GDM1 (cell line): ENCODE measurements at places on chromosomes 3 and 15.

DNA sequence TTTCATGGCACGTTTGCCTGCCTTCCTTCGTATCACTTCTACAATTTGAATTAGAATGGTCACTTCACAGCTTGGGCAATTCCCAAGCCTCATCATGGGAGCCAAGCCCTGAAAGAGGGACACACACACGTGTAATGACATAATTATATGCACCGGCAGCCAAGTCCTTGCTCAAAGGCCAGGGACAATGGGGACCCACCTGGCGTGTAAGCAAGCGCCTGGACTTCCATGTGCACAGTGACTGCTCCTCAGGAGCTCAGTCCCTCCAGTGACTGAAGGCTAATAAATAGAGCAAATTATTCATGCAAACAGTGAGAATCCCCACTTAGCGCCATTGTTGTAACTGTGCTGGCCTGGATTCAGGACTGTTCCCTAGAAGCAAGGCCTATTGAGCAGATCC, 115.1 kb downstream of the DNAJB8 start:
- DNase-seq: no peak

DNA sequence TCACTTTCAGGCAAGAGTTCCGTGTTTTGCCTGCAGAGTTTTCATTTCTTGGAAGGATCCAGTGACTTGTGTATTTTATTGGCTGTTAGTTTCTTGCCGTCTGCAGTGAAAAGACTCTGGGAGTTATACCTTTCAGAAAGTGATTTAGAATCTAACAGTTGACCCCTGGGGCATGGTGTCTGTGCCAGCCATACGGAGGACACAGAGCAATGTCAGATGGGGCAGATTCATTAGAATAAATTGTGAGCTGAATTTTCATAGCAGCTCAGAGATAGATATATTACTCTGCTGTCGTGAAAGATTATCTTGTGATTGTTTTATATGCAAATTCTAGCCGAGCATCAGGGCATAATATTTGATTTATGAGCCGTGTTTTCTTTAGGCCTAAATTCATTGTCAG, 131.6 kb downstream of the SV2B start:
- no peak for DNase-seq

DNA sequence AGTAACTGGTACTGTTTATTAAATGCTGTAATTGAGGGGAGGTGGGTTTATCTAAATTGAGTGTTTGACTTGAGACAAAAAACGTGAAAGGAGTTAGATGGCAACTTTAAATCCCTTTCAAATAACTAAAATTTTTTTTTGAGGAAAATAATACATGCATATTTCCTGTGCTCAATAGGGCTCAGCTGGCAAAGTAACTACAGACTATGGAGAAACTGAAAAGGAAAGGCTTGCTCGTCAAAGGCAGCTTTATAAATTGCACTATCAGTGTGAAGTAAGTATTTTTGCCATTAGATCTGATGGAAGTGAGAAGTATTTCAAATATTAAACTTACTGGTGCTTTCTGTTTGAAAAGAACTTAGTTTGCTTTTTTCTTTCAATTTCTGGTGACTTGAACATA, 72.2 kb downstream of the DZIP3 start:
- no peak for DNase-seq

DNA sequence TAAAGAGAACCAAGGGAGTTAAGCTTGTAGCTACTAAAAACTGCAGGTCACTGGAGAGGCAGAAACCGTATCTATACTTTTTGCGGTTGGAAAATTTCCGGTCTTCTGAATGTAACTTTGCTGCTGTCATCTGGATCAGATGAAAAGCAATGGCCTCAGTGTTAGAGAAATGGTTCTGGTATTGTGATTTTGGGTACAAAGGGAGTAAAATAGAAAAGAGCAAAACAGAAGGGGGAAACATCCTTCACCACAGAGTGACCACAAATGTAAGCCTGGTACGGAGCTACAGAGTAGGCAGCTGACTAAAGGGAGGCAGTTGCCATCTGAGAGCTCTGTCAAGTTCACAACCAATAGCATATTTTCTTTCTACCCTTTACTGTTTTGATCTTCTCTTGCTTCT, 5.6 kb downstream of the CD96 start:
- peak; percentile 53 for DNase-seq

GRCh38 chr15:69082554-69082953, 68.1 kb downstream of the NOX5 start:
- DNase-seq: no peak

GRCh38 chr3:126245811-126246727, 65.7 kb upstream of the ALDH1L1 start:
- no peak for DNase-seq

GRCh38 chr3:172591876-172592771, 68.9 kb upstream of the TNFSF10 start:
- DNase-seq: peak; percentile 35

- no peak for DNase-seq
Measured at GRCh38 chr3:87227835-87228144, 681 bp downstream of the CHMP2B start.

GRCh38 chr3:46369675-46370132, 1.0 kb upstream of the CCR5 start:
- DNase-seq: no peak

DNA sequence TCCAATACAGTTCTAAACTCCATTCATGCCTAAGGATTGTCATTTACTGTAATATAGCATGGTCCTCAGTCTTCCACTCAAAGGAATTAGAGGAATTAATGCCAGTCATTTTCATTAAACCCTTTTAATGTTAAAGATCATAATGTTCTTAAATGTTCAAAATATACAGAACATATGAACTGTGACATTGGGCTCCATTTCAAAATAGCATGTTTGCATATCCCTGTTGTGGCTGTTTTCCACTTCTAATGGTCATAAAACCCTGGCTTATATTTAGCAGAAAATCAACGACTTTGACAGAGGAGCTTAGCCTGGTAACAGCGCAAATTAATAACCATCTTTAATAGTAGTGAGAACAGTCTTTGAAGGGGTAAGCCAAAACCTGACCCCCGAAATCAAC, 260.7 kb downstream of the UBE2E2 start:
- no peak for DNase-seq

- DNase-seq: no peak
Measured at GRCh38 chr15:31510057-31510456, 183.4 kb downstream of the KLF13 start.

- DNase-seq: no peak
Measured at GRCh38 chr3:41608347-41608746, 353.6 kb downstream of the ULK4 start.

DNA sequence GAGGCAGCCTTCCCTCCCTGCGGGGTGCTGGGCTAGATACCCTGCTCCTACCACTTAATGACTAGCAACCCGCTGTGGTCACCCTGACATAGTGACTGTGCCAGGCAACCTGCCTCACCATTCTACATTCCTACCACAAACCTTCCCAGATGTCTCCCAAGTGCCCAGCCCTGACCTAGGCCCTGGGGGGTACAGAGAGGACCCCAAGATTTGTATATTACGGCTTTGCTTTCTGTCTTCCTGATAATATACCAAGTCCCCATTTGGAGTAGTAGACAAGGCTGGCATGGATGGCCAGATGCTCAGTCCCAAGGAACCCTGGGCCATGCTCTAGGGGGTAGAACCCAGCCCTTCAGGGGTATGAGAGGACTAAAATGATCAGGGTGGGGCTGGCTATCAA, 31.0 kb downstream of the ESYT3 start:
- no peak for DNase-seq

GRCh38 chr3:148790851-148791735, 36.5 kb upstream of the CPB1 start:
- no peak for DNase-seq

DNA sequence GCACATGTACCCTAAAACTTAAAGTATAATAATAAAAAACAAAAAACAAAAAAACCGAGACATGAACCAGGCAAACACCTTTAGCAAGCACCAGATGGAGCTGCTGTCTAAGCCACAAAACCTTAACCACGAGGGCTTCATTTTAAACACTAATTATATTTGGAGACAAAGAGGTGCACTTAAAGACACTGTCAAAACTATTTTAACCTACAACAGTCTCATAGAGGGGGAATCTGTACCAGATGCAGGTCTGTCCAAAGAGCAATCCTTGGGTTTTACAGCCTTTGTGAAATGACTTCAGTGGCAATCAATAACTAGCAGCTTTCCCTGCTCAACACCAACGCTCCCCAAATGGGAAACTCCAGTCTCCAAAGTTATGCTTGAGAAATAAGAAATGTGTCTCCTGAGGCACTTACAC, 115.7 kb upstream of the TSPAN3 start:
- DNase-seq: peak; percentile 19

DNA sequence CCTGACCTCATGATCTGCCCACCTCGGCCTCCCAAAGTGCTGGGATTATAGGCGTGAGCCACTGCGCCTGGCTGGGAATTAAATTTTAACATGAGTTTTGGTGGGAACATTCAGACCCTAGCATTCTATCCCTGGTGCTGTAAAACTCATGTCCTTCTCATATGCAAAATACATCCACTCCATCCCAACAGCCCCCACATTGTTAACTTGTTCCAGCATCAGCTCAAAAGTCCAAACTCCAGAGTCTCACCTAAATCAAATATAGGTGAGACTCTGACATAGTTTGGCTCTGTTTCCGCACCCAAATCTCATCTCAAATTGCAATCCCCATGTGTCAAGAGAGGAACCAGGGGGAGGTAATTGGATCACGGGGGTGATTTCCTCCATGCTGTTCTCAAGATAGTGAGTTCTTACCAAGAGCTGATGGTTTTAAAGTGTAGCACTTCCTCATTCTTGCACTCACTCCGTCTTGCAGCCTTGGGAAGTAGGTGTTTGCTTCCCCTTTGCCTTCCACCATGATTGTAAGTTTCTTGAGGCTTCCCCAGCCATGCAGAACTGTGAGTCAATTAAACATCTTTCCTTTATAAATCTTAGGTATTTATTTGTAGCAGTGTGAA, 96.2 kb upstream of the PLCL2 start:
- peak; percentile 31 for DNase-seq

DNA sequence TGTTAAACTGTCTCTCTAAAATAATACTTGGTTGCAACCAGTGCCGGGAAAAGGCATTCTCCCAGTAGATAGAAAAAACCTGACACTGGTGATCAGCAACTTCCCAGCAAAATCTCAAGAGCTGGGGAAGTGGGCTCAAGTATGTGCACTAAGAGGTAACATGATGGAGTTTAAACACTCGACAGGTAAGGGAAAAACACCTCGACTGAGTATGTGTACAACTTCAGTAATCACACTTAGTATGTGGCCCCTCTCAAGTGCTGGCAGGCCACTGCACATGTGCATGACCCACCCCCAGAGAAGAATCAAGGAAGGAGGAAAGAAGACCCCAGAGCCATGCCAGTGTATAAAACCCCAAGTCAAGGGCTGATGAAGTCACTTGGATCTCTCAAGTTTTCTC, 27.4 kb downstream of the SPESP1 start:
- no peak for DNase-seq

- no peak for DNase-seq
Measured at GRCh38 chr3:132255041-132255745, 62.0 kb upstream of the ACP3 start.

GRCh38 chr15:60787837-60788691, 309.1 kb upstream of the ICE2 start:
- no peak for DNase-seq

GRCh38 chr15:27036210-27036609, 65.2 kb downstream of the GABRG3 start:
- no peak for DNase-seq

GRCh38 chr3:121436641-121437040, 109.1 kb downstream of the POLQ start:
- DNase-seq: no peak

- no peak for DNase-seq
Measured at GRCh38 chr15:98113327-98113726, 152.8 kb downstream of the ARRDC4 start.

DNA sequence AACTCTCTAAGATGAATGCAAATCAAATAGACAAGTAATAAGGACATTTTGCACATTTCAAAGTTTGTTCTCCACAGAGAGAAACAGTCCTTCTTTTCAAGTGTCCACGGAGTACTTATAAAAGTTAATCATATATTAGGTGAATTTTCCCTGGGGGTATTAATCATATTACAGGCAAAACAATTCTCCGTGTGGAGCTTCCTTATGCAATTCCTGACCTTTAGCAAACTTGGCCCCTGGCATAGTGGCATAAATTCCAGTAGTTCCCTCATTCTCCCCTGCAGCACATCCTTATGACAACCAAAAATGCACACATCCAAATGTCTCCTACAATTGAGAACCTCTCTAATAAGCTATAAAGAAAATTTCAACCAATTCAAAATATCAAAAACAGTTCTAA, 34.4 kb downstream of the FSIP1 start:
- no peak for DNase-seq

GRCh38 chr3:180018543-180018942, 18.2 kb downstream of the PEX5L start:
- DNase-seq: no peak

- DNase-seq: no peak
Measured at GRCh38 chr3:139318431-139318816, 25.4 kb upstream of the MRPS22 start.

GRCh38 chr15:82307714-82308081, 41.6 kb downstream of the GOLGA6L10 start:
- DNase-seq: no peak
